ENCODE measurements at places on chromosomes 7 and 10. TPM values are rescaled to one million over a fixed set of nuclear protein-coding genes. Genes with fewer than 3 reads are reported as not detected.
A peak's percentile ranks its signal among the peaks of the same experiment; 100 is the strongest.

DNA sequence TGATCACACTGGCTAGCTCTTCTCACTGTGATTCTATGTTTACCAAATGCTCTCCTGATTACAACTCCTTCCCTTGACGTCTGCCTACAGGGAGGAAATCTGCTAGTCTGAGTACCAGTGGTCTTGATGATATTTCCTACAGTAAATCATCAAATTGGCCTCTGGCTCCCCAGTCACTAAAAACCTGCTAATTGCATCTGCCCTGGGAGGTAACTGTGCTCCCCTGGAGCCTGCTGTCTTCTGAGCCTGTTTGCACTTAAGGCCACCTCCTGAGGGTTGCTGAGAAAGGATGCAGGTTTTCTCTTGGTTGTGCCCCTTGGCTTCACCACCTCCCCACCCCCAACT, 56.0 kb downstream of the ELMO1 start:
- H3K36me3 ChIP-seq: no peaks in the 10 kb centered on the region
- no peak overlapping the region for H3K4me3 ChIP-seq
- peaks cover 41% of the 10 kb centered on the region for H3K4me1 ChIP-seq
- no peak overlapping the region for H3K27ac ChIP-seq

Gene CFAP46
- total RNA-seq: not detected

- H3K27me3 ChIP-seq: no peaks in the 10 kb centered on the region
- H3K36me3 ChIP-seq: no peaks in the 10 kb centered on the region
- H3K27ac ChIP-seq: peak overlapping the region; percentile 100
- DNase-seq: peak; percentile 59
- peaks cover 45% of the 10 kb centered on the region for H3K4me1 ChIP-seq
These were observed 1.8 kb downstream of the HNRNPF start for GRCh38 chr10:43407148-43407575.

- no peaks in the 10 kb centered on the region for H3K4me1 ChIP-seq
- no peak for DNase-seq
- no peak overlapping the region for H3K4me3 ChIP-seq
These were observed 14.4 kb upstream of the CRYGN start for GRCh38 chr7:151454305-151454704.

Gene CHN2
- total RNA-seq: 4.9 TPM

- no peaks in the 10 kb centered on the region for H3K4me1 ChIP-seq
- H3K36me3 ChIP-seq: no peaks in the 10 kb centered on the region
- no peak overlapping the region for H3K4me3 ChIP-seq
- H3K27me3 ChIP-seq: no peaks in the 10 kb centered on the region
- DNase-seq: no peak
These were observed 873.9 kb downstream of the GRID1 start for GRCh38 chr10:85492684-85493083.

Gene NUTM2B
- 1.8 TPM for total RNA-seq

- no peak overlapping the region for H3K4me3 ChIP-seq
- DNase-seq: no peak
- H3K36me3 ChIP-seq: no peaks in the 10 kb centered on the region
- no peaks in the 10 kb centered on the region for H3K4me1 ChIP-seq
These were observed 76.5 kb downstream of the IMMP2L start for GRCh38 chr7:111485701-111486380.

Gene CDC123
- 41.8 TPM for total RNA-seq

DNA sequence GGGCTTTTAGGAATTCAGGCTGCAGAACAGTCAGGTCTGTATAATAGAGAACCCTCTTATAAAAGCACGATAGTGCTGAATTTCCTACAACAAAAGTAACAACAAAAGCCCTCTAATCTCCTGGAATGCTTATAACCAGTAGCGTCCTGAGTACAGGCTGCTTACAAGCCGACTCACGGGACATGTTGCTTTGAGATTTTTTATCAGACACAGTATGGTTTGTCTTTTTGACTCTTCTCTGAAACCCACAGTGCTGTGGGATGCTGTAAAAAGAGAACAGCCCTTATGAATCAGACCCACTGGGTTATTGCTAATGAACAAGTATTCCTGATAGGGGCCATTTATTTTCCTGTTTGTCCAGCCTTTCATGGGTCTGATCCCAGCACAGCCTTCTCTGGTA, 59.4 kb downstream of the PLPP4 start:
- no peak for DNase-seq
- H3K4me1 ChIP-seq: no peaks in the 10 kb centered on the region
- H3K36me3 ChIP-seq: no peaks in the 10 kb centered on the region
- no peak overlapping the region for H3K27ac ChIP-seq
- H3K4me3 ChIP-seq: no peak overlapping the region

Gene BHLHA15
- total RNA-seq: not detected

Gene BMPER
- total RNA-seq: not detected

Gene GPR85
- total RNA-seq: not detected

Gene ATXN7L1
- 60.4 TPM for total RNA-seq

- no peak overlapping the region for H3K4me3 ChIP-seq
- H3K27me3 ChIP-seq: no peaks in the 10 kb centered on the region
- DNase-seq: no peak
- H3K27ac ChIP-seq: no peak overlapping the region
- H3K4me1 ChIP-seq: no peaks in the 10 kb centered on the region
These were observed 193.8 kb downstream of the PLPP4 start for GRCh38 chr10:120650705-120651399.

DNA sequence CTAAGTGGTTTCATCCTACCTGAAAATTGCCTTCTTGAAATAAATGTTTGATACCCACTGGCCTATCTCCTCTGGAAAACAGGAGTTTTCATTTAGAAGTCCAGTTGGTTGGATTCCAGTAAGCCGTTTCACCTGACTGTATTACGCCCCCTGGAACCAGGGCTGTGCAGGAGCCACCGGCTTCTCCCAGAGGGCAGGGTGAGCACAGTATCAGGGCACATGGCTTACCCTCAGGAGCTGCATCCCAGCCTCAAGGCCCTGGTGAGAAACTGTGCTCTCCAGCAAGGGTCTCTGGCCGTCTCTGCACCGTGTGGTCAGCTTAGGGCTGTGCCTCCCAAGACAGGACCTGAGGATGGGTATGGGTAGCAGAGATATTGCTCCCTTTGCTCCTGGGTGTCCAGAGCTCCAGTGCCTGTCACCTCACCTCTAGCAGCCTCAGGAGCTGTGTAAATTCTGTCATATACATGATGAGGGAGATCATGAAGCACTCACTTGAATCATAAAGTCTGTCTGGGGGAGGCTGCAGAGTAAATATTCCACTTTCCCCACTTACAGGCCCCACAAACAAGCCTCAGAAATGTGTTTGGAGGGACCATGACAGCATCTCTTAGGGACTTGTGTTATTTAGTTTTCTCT, 109.6 kb upstream of the SAMD8 start:
- H3K27ac ChIP-seq: no peak overlapping the region
- DNase-seq: no peak
- H3K27me3 ChIP-seq: no peaks in the 10 kb centered on the region
- H3K4me3 ChIP-seq: no peak overlapping the region
- H3K36me3 ChIP-seq: no peaks in the 10 kb centered on the region

DNA sequence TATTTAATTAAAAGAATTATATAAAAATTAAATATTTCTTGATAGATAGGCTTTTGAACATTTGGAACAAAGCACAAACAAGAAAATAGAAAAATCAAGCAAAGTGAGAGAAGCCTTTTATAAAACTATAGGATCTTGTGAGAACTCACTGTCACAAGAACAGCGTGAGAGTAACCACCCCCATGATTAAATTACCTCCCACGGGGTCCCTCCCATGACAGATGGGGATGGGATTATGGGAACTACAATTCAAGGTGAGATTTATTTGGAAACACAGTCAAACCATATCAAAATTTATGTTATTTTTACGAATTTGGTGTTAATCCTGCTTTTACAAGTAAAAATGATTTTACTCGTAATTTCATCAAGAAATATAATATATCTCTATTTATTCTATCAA, 1136.1 kb upstream of the POT1 start:
- H3K36me3 ChIP-seq: no peaks in the 10 kb centered on the region
- H3K27ac ChIP-seq: no peak overlapping the region
- H3K4me1 ChIP-seq: no peaks in the 10 kb centered on the region
- no peaks in the 10 kb centered on the region for H3K27me3 ChIP-seq
- no peak overlapping the region for H3K4me3 ChIP-seq

GRCh38 chr7:8149222-8149621, 112.7 kb downstream of the ICA1 start:
- no peaks in the 10 kb centered on the region for H3K27me3 ChIP-seq
- peaks cover 57% of the 10 kb centered on the region for H3K4me1 ChIP-seq
- no peaks in the 10 kb centered on the region for H3K36me3 ChIP-seq

DNA sequence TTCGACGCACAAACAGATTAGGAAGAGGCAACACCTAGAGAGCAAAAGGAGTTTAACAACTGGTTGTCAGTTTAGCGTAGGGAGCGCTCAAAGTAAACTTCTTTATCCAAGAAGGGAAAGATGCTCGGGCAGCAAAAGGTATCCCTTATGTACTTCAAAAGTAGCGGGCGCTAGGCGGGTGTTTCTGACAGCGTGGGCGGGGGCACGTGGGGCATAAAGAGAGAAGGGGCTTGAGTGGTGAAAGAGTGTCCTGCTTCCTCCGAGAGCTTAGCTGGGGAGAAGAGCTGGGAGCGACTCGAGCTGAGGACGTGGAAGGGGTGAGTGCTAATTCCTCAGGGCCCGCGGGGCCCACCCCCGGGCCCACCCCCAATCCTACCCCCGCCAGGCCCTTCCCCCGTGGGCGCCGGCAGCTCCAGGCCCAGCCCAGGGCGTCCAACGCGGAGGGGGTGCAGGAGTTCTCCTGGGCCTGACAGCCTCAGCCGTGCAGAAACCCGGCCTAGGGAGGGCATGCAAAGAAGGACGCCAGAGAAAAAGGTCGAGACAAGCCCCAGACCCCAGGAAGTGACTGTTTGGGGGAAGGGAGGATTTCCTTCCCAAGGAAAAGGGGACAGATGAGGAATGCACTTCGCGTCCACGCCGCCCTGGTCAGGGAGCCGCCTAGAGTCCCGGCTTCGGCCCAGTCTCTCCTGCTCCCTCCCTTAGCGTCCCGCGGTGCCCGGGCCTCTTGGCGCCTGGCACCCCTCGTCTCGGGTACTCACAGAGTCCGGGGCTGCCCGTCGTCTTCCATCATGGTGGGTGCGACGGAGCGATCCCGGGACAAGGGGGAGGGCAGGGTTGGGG, 868 bp downstream of the TIAL1 start:
- H3K27me3 ChIP-seq: no peaks in the 10 kb centered on the region
- no peaks in the 10 kb centered on the region for H3K36me3 ChIP-seq
- peak; percentile 49 for DNase-seq
- peak overlapping the region; percentile 83 for H3K4me3 ChIP-seq

DNA sequence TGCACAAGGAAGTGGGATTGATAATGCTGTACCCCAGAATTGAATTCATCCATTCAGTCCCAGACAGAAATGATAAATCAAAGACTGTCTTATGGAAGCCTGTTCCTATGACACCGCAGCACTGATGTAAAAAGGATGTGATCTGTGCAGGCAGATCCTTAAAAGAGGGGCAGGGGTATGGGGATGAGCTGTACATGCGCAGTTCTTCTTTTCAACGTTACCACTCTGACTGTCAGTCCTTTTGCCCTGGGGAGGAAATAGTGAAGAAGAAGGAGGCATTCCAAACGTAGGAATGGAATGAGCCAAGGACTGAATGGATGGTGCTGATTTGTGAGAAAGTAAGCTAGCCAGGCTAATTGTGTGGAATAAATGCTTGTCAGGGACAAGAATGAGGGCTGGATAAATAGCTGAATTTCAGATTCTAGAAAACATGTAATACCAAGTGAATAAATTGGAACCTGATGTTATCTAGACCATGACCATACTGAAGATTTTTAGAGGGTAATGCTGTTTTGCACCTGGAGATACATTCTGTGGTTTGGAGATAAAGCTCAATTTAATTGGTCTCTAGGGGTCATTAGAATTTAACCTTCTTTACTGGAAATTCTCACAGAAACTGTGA, 509.3 kb downstream of the SORCS3 start:
- H3K27me3 ChIP-seq: no peaks in the 10 kb centered on the region
- H3K27ac ChIP-seq: no peak overlapping the region
- no peak for DNase-seq
- no peaks in the 10 kb centered on the region for H3K4me1 ChIP-seq
- no peaks in the 10 kb centered on the region for H3K36me3 ChIP-seq

GRCh38 chr7:150971242-150972022, 6.7 kb downstream of the KCNH2 start:
- no peak for DNase-seq
- H3K27ac ChIP-seq: no peak overlapping the region
- H3K4me1 ChIP-seq: peaks cover 27% of the 10 kb centered on the region
- H3K27me3 ChIP-seq: peaks cover 5% of the 10 kb centered on the region
- no peaks in the 10 kb centered on the region for H3K36me3 ChIP-seq

DNA sequence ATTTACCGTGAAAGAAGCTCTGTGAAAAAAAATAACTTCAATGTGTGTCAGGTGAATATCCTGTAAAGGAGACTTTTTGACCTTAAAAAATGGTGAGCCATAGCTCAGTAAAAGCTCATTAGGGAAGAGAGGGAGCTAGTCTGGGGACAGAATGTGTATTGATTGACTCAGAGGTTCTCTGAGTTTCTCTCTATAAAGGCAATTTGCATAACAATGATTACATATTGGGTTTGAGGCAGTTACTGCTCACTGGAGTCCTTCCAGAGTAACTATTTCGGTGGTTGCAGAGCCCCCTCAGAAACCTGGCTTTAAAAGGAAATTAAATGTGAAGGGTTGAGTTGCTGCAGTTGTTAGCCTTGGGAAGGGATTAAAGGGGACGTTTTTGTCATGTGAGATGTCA, 181.6 kb downstream of the GALNT17 start:
- no peak overlapping the region for H3K4me3 ChIP-seq
- no peak for DNase-seq
- no peaks in the 10 kb centered on the region for H3K36me3 ChIP-seq
- no peak overlapping the region for H3K27ac ChIP-seq
- no peaks in the 10 kb centered on the region for H3K4me1 ChIP-seq
- no peaks in the 10 kb centered on the region for H3K27me3 ChIP-seq

DNA sequence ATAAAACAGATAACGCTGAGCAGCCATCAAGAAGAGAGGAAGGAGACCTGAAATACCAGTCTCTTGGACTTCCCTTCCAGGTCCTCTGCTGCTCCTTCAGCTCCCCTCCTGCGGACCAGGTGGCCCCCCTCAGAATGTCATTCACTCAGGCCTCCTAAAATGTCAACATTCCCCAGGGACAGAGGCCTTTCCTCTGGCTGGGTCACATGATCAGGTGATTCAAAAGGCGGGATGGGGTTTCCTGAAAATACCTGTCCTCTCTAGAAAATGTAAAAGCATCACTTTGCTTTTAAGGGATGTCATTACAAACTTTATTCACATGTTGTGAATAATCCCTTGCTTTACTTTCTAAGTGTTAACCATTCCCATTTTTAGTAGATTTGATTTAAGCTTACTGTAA, 311.1 kb downstream of the INHBA start:
- no peak for DNase-seq
- no peaks in the 10 kb centered on the region for H3K27me3 ChIP-seq
- no peak overlapping the region for H3K27ac ChIP-seq
- H3K4me3 ChIP-seq: no peak overlapping the region

Data from CD4-positive, alpha-beta memory T cell (primary cell).